Activated CD8-positive, alpha-beta memory T cell treated with anti-CD3 and anti-CD28 coated beads for 1 hour (primary cell): ENCODE measurements at places on chromosomes 1 and 21.

- no peak for DNase-seq
These were observed 24.5 kb upstream of the KIRREL1 start for GRCh38 chr1:157968946-157969345.

GRCh38 chr1:212792396-212792908, 758 bp downstream of the TATDN3 start:
- no peak for DNase-seq

DNA sequence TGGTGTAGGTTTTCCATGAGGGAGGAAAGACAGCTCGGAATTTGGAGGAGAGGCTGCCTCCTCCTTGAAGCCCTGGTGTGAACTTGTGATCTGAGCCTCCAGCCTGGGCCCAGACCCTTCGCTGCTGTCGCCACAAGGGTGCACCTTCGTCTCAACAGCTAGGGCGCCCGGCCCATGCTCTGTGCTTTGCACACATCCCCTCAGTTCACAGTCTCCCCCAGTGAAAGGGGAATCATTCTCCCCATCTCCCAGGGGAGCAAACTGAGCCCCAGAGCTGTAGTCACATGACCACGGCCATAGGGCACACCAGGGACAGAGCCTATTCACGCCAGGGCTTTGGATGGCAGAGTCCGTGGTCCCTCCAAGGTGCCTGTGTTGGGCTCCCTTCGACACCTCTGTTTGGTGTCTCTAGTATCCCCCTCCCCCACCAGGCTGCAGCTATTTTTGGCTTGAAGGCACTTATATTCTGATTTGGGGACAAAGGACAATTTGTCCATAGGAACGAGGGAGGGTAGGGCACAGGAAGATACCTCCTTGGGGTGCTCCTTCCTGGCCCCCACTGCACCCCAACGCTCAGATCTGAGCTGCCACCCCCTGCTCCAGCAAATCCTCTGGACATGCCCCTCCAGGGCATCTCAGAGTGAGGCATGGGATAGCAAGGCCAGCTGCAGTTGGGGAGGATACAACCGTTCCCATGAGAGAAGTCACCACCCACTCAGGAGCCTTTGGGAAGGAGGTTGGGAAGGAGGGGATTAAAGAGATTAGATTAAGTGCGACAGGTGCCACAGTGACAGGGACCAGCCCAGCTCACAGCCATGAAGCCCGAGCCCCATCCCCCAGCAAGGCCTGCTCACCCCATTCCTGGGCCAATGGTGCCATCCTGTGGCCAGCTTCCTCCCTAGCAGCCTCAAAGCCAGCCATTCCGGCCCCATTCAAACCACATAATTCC, 15.7 kb downstream of the MATN1 start:
- DNase-seq = no peak

DNA sequence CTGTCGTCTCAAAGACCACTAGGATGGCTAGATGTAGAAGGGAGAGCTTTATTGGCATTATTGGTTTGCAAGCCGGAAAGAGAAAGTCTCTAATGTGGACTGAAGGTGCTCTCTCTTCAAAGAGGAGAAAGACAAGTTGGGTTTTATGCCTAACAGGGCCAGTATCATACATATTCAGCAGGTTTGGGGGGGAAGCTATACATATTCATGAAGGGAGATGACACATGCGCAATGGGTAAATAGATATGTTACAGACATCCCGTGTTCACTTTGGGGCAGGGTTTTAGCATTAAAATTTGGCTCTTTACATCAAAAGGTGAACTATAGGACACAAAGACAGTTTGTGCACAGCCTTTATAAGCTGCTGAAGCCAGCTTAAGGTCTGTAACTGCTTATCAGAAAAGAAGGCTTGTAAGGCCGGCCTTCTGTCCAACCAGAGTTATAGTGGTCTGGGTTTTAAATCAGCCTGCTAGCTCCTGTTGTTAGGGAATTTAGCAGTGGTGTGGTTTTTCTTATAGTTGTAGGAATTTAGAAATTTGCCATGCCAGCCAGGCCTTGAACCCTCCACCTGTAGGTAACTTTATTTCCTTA, 46.5 kb upstream of the LRRN2 start:
- no peak for DNase-seq

DNA sequence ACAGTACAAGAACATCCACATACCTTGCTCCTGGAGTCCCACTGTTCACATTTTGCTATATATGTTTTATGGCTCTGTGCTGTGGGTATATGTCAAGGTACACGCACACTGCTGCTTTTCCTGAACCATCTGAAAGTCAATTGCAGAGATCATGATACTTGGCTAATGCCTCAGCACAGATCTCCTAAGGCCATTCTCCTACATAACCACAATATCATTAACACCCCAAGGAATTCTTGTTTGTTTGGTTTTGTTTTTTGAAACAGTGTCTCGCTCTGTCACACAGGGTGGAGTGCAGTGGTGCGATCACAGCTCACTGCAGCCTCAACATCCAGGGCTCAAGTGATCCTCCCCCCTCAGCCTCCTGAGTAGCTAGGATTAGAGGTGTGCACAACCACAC, 16.0 kb downstream of the CTNNBIP1 start:
- DNase-seq = no peak

DNA sequence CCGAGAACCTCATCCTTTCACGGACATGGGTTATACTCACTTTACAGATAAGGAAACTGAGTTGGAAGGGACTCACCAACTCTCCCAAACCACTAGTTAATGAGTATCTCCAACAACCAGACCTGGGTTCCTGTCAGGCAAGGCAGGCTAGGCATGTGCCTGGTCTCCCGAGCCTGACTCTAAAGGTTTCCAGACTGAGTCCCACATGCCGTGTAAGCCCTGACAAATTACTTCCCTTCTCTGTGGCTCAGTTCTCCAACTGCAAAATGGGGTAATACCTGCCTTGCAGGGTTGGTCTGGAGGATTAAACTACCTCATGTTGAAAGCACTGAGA, 34.3 kb downstream of the SSBP3 start:
- no peak for DNase-seq

- DNase-seq = no peak
These were observed at the start of gene CYP2J2 for GRCh38 chr1:59926381-59927123. TSS of gene CYP2J2 (minus strand) at chr1:59926773. CDS start at chr1:59926746, 27 bp downstream.

DNA sequence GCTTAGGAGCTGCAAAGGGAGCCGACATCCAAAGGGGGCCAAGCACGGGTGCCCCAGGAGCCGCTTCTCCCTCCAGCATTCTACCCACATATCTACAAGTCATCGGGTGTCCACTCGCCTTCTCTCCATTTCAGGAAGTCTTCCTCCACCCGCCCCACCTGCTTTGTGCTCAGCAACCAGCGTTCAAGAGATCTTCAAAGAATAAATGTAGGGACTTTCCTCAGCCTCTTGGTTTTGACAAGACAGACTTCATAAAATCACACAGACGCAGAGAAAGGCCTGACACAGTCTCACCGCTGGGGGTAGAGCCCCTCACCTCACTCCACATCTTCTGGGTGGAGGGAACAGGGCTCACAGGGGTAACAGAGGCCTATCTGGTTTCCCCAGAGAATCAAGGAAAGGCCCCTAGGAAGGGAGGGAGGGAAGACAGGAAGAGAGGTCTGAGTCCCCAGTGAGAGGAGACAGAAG, 49.5 kb downstream of the SSBP3 start:
- DNase-seq = no peak

DNA sequence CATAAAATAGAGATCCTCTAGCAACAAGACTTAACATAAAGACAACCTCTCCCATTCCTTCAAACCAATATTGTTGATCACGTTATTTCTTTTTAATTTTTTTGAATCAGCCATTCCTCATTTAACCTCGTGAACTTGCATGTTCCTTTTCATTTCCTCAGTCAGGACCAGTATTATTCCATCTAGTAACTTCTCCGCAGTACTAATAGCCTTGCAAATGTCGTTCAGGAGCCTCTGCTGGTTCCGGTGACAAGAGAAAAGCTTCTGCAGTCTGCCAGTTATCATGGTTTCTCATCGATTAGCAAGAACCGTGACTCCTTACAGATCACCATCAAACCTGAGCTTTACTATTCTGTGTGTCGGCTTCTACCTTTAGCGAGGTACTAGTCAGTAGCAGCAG, 3.0 kb downstream of the APP start:
- DNase-seq = no peak

DNA sequence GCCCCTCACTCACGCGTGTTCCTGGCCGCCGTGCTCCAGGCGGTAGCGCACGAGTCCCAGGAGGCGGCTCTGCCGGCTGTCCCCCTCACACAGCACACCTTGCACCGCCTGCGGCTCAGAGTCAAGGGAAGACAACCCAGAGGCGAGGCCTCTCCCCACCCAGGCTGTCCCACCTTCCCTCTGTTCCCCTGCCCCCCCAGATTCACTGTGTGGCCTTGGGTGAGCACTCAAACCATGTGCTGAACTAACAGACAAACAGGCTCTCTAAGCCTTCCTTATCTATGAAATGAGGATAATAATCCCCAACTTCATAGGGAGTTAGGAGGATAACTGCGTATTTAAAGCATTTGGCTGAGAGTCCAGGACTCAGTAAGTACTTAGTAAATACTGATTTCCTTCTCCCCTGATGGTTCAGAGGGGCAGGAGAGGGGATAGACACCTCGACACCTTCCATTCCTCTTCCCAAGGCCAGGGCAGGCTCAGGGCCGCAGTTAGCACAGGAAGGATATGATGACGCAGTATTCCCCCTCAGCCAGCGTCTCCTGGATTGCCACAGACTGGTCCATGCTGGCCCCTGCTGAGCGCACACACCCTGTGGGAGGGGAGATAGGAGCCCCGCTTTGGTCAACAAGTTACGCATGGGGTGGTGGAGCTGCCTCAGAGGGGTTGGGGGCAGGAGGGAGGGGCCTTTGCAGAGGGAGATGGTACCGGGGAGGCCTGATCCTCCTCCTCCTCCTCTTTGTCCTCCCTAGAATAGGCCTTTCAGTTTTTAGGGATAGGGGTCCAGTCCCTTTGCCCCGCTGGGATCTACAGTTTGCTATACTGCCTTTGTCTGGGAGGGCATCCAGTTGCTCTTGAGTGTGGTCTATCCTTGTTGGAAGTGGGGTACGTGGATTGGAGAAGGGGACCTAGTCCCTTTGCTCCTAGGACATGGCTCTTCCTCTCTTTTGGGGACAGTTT, 830 bp downstream of the INPP5B start:
- no peak for DNase-seq

DNA sequence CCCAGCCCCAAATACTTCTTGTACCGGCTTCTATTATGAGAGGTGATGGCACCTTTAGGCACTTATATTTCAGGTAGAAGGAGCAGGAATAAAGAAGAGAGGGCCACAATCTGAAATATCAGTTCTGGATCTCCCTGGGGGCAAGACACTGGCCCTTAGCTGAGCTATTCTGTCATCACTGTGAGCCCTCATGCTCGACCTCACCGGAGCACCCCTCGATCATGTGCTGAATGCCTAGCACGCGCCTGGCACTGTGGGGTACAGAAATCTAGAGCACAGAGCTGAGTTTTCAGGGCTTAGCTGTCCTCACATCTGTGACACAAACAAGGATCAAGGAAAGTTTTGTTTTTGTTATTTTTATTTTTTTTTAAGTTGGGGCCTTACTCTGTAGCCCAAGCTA, 7.6 kb upstream of the MX1 start:
- no peak for DNase-seq

GRCh38 chr1:181061891-181062835, 26.3 kb upstream of the IER5 start:
- DNase-seq = no peak

DNA sequence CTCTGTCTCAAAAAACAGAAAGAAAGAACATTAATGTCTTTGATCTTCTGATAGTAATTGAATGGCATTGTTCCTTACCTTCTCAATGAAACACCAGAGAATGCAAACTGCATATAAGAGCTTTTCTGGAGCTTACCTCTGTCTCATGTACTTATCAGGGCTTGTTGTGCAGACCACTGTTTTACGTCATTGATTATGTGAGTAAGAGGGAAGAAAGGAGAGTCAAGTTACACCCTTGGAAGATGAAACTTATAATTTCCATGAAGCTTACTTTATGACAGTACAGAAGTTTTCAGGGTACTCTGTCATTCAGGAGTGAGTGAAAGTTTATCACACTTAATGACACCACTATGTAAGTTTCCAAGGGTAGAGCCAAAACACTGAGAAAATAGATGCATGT, 49.0 kb upstream of the MAB21L3 start:
- DNase-seq = no peak

GRCh38 chr1:11831945-11832725, 15.4 kb downstream of the NPPA start:
- no peak for DNase-seq

DNA sequence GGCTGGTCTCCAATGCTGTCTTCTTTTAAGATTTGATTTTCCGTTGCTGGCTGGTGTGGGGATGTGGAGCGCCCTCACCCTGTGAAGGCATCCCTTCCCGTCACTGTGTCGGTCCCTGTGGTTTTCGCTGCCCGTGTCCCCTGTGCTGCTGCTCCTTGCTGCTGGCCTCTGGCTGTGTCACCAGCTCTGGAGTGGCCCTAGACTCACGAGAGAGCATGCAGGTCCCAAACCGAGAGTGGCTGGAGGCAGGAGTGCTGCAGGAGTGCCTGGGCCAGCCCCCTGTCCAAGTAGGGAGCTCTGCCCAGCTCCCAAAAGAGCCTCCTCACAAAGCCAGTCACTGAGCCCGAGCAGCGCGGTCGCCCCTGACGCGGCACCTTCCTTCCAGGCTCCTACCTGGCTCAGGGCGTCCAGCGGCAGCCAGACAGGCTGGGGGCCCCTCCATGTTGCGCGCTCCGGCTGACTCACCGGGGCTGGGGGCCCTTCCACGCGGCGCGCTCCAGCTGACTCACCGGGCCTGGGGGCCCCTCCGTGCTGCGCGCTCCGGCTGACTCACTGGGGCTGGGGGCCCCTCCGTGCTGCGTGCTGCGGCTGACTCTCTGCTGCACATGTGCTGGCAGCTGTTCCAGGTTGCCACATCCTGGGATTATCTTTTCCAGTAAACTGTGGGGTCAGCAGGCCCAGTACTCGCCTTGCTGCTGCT, 106.7 kb upstream of the COL6A1 start:
- DNase-seq = no peak

DNA sequence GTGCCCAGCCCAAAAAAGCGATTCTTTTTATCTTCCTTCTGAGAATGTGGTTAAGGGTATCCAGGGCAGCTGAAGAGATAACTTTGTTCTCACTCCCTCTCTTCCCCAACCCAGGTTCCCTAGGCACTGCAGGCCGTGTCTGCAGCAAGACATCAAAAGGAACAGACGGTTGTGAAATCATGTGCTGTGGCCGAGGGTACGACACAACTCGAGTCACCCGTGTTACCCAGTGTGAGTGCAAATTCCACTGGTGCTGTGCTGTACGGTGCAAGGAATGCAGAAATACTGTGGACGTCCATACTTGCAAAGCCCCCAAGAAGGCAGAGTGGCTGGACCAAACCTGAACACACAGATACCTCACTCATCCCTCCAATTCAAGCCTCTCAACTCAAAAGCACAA, 11.4 kb downstream of the WNT2B start:
- no peak for DNase-seq

DNA sequence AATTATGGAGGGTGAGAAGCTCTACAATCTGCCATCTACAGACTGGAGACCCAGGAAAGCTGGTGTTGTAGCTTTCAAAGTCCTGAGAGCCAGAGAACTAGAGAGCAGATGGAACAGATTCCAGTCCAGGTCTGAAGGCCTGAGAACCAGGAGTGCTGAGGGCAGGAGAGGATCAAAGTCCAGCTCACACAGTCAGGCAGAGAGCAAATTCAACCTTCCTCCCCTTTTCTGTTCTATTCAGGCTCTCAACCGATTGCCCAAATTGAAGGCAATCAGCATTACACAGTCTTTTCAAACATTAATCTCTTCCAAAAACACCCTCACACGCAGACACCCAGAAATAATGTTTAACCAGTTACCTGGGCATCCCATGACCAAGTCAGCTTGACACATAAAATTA, 2.5 kb upstream of the TMPRSS2 start:
- DNase-seq = no peak

- DNase-seq = no peak
These were observed 32.5 kb upstream of the FHAD1 start for GRCh38 chr1:15214527-15214926.
